NCI-H1092 (cell line): ENCODE measurements at places on chromosomes 12 and 14.

GRCh38 chr12:67910360-67911274 lies 78.6 kb upstream of the IFNG-AS1 start:
- no peak for DNase-seq

DNA sequence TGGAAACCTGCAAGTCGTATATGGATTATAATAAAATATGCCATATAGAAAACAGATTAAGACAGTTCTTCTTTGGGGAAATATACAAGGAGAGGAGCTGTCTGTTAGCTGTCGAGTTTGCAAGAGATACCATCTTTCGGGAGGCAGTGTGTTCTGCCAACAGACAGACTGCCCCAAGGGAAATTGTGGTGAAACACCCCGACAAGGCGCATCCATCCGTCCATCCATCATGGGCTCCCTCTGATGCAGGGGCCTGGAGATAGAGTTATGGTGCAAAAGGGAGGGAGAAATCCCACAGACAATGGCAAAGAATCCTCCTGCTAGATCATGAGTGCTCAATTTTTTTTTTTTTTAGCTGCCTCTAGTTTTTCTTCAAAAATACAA lies 156.3 kb downstream of the DPF3 start:
- no peak for DNase-seq

DNA sequence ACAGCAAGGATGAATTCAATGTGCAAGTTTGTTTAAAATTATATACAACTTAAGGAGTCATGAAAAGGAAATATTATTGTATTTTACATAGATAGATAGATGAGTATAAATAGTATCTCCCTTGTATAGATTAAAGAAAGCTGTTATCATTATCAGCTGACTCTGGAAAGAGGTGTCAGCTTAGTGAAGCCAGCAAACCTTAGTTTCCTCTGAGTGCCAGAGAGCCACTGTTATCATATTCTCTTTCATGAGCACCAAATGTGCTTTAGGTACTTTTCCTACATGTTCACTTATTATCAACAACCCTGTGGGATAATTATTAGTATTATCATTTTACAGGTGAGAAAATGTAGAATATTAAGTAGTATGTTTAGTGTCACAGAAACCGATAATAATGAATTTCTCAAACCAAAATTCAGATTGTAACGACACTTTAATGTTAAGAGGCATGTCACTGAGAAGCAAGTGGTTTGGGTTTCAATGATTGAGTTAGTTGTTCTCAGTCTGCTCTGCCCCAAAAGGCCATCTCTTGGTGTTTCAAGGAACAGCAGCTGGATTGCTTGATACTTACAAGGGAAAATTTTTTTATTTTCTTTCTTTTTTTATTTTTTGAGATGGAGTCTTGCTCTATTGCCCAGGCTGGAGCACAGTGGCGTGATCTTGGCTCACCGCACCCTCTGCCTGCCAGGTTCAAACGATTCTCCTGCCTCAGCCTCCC lies 53.7 kb downstream of the PLEKHA5 start:
- no peak for DNase-seq

DNA sequence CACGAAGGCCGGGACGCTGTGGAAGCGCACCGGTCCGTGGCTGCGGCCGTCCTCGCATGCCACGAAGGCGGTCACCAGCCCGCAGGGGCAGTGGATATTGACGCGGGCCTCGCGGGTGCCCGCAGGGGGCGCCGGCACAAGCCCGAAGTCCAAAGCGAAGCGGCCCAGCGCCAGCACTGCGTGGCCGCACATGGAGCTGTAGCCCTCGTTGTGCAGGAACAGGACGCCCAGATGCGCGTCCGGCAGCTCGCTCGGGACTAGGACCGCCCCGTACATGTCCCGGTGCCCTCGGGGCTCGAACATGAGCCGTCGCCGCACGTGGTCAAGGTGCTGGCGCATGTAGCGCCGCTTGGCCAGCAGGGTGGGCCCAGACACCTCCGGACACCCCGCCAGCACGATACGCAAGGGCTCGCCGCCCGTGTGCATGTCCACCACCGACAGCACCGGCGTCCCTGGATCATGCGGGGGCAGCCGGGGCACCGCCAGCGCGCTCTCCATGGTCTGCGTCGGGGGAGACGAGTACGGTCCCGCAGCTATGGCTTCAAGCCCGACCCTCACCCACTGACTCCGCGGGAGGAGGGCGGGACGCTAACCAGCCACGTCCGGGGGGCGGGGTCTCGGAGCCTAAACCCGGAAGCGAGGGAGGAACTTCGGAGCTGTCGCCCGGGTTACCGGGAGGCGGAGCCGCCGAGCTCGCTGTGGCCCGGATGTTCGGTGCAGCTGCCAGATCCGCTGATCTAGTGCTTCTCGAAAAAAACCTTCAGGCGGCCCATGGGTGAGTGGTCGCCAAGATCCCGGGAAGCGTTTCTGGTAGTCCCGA lies at the start of the genes JKAMP and L3HYPDH:
JKAMP (plus strand) TSS at position 699 of the 820 bp plus-strand sequence; CDS start at position 772, 73 bp downstream.
L3HYPDH (minus strand) TSS at position 590 of the 820 bp plus-strand sequence; CDS start at position 498, 92 bp downstream.
- DNase-seq: peak; percentile 97

DNA sequence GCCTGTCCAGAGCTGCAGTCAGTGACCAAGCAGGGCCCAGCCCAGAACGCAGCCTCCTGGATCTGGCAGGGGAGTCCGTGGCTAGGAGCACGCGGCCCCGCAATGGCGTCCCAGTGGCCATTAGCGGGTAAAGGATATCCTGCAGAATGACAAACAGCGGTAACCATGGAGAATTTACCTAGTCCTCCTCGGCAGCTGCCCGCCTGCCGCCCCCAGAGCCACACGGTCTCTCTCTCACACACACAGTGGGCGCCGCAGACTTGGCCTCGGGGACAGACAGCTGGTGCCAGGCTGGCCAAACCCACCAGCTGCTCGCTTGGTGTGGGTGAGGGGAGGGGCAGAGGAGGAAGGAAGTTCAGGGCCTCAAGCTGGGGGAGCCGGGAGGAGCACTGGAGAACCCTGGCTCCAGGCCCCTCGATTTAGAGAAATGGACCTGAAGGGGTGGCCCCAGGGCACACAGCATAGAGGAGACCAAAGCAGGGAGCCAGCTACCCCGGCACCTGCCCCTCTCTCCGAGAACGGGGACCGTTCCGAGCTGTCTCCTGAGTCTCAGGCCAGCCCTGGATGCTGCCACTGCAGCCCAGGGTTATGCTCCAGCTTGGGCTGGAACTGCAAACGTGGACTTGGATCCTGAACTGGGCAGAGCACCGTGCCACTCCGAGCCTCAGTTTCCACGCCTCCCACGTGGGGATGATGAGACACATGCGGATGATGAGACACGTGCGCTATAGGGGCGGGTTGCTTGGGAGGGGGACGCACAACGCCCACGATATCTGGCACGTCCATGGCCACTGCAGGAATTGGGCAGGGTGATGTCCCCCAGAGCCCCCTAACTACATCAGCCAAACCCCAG lies 3.4 kb downstream of the CDK2AP1 start:
- peak; percentile 85 for DNase-seq

GRCh38 chr12:127654383-127654985 lies 612.5 kb upstream of the TMEM132C start:
- no peak for DNase-seq

- peak; percentile 61 for DNase-seq
Measured at GRCh38 chr12:94147991-94148738, at the start of gene PLXNC1. Gene PLXNC1 (plus strand): TSS chr12:94148577. CDS start chr12:94148972, 395 bp downstream.

- no peak for DNase-seq
Measured at GRCh38 chr12:2624543-2625288, 170.1 kb upstream of the FKBP4 start.

DNA sequence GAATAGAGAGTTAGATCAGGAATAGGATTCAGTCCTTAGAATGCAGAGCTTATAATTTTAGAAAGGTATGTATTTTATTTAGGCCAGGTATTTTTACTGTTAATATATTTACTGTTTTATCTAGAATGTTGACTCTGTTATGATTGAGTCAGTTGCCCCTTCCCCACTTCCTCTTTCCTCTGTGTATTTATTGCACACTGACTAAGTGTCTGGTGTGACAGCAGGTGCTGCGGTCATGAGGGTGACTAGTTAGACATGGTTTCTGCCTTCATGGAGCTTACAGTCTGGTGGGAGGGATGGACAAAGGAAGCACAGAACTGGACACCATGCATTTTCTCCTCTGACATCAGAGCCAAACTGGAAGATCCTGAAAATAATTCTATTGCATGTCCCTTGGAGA lies 159.8 kb downstream of the CACNA1C start:
- DNase-seq: no peak

GRCh38 chr12:14723763-14724162 lies 27.4 kb upstream of the GUCY2C start:
- DNase-seq: no peak

DNA sequence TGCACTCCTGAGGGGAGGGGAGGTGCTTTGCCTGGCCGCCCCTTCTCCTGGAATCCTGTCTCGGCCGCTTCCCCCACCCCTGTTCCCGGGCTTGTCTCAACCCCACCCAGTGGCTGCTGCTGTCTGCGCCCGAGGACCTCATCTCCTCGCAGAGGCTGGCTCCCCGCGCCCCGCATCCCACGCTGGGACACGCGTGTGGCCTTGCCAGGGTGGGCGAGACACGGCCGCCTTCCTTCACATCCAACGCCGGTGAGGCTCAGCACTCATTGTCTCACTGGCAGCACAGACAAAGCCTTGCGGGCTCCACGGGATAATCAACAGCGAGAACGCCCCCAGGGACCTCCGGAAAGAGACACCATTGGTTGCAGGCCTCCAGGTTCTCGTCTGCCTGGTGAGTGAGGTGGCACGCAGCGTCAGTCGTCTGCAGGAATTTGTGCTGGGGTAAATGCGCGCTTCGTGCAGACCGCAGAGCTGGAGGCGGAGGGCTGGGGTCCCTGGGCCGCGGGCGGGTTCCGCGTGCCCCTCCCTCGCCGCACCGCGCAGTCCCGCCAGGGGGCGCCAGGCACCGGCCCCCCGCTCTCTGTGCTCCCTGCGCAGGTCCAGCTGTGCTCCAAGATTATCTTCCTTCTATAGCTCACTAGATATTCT lies 26.8 kb downstream of the CCDC177 start:
- DNase-seq: peak; percentile 43
